Activated CD4-positive, alpha-beta T cell treated with anti-CD3 and anti-CD28 coated beads, Interleukin-2, amount 50 U/mL, for 48 hours (primary cell): ENCODE measurements at places on chromosomes 7 and 10.

DNA sequence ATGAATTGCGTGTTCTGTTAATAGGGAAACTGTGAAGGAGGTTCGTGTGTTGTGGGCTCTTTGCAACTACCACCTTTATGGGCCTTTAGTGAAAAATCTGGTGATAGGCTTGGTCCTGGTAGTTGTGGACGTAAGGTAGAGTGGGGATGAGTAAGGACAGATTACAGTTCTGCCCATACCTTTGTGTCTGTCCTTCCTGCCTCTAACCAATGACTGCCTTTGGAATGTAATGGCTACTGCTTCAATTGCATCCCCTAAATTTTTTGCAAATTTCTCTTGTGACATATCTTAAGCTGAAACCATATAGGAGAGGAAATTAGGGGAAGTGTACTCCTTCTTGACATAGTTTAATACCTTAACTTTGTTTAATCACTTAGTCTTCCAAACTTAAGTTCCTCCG, 82.3 kb downstream of the ADK start:
- no peak for DNase-seq

GRCh38 chr10:60434418-60435046, 44.9 kb upstream of the ANK3 start:
- no peak for DNase-seq

GRCh38 chr10:49783645-49784044, 21.5 kb upstream of the OGDHL start:
- DNase-seq: no peak

GRCh38 chr7:90238583-90238982, 6.4 kb upstream of the CFAP69 start:
- no peak for DNase-seq

DNA sequence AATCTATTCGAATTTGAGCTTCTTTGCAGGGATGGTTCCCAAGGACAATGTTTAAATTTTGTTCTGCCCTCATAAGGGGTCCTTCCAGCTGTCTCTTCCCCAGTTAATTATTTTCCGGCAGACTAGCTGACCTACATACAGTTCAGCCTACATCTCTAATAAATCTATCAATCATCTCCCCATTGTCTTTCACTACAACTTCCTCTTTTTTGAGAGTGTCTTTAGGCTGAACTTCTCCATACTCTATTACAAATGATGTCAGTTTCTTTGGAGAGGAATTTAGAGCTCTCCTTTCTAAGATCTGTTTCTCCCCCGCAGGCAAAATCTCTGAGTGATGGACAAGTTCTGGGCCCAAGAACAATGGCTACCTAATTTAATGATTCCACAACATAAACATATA, 122.2 kb downstream of the PCLO start:
- DNase-seq: no peak

GRCh38 chr10:100319707-100320402, 10.2 kb downstream of the PKD2L1 start:
- DNase-seq: no peak

DNA sequence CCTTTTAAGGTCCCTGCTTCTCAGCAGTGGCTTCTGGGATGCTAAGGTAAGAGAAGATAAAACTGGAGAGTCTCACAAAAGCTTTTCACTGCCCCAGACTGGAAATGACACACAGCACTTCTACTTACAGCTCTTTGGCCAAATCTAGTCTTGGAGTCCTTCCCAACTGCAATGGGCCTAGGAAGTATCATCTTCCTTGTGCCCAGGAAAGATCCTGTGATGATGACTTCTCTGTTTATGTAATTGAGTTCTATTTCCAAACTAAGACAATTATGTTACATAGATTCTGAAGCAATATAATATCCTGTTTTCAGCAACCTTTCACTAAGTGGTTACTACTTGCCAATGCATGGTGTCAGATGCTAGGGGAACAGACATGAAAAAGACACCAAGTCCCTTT, 234.1 kb downstream of the PTEN start:
- no peak for DNase-seq
